ENCODE measurements at places on chromosomes 7 and 10.

DNA sequence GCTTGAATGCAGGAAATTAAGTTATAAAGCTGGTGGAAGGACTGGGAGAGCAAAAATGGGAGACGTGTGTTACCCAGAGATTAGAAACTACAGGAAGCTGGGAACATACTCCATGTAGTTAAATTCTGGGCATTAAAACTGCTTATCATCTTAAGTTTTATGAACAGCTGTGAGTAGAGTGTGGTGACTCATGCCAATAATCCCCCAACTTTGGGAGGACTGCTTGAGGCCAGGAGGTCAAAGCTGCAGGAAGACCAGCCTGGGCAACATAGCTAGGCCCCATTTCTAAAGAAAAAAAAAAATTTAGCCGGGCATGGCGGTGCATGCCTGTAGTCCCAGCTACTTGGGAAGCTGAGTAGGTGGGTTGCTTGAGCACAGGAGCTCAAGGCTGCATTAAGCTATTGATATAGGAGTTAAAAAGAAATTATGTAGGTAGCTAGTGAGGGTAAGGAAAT is 56.2 kb upstream of the SEPHS1 start:
- DNase-seq = peak; percentile 62

DNA sequence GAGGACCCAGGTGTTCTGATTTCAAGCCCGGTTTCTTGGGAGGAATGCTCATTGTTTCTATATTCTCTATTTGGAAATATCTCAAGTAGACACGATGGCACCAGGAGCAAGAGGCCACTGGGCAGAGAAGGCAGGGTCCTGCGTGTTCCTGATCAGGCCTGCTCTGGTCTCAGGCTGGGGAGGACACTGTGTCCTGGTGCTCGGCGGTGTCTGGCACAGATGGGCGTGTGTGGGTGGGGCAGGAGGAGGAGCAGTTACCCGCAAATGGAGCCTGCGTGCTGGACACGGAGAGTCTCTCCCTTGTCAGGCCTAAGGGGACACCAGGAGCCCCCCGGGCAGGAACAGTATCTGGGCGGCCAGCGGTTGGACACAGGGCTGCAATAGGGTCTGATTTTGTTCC is 25.9 kb upstream of the GOLGA7B start:
- no peak for DNase-seq

GRCh38 chr7:69204943-69205342 is 393.3 kb upstream of the AUTS2 start:
- DNase-seq = no peak

- no peak for DNase-seq
Observed at GRCh38 chr10:1608851-1609647, 128.3 kb downstream of the ADARB2 start.

DNA sequence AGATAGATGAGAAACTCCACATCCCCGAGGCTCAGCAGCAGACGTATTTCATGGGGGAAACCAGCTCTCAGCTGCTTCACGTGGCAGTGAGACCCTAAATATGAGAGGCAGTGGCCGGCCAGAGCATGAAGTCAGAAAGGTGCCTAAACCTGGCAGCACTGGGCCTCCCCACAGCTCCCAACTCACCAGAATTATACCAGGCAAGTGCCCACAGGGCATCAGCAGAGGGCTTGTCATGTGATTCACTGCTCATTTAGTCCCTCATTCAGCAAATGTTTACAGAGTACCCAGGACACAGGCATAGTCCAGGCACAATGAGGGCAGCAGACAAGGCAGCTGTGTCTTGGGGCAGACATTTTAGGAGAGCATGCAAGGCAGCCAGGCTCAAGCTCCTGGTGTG is 212.6 kb downstream of the PTPRN2 start:
- no peak for DNase-seq

DNA sequence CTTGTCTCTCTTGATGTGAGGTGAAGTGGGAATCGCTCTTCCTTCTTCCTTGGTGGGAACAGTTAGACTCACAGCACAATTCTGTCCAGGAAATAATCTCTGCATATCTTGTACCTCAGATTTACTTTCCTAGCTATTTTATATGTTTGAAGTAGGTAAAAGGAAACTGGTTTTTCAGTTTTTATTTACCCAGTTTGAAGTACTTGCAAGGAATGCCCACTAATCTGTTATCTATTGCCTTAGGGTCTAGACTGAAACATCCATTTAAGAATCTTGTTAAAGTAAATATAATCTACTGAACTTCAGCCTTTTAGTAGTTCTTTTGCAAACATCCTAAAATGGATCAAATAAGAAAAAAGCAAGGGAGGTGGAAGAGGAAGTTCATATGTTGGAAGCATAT is 229.8 kb downstream of the KCND2 start:
- no peak for DNase-seq

DNA sequence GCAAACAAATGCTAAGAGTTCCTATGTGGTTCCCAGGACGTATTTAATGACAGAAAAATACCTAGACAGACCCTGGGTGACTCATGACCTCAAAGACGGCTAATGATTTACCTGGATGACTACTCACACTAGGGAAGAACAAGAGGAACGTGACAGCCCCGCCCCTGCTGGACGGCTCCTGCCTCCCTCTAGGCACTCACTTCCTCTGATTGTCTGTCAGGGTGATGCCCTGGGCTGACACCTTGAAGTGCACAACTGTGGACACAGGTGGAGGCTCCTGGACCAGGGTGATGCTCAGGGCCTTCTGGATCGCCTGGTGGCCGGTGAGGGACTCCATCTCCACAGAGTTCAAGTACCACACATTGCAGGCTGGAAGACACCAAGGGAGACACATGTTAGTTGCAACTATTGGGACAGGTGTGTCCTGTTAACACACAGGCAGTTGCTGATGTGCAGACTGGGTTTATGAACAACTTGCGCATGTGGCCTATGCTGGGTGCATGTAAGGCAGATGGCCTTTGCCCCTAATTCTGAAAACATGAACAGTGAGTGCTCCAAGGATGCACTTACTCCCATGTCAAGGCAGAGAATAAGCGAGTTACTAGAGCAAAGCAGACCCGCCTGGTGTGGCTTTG is 298.3 kb downstream of the TNS3 start:
- DNase-seq = no peak

DNA sequence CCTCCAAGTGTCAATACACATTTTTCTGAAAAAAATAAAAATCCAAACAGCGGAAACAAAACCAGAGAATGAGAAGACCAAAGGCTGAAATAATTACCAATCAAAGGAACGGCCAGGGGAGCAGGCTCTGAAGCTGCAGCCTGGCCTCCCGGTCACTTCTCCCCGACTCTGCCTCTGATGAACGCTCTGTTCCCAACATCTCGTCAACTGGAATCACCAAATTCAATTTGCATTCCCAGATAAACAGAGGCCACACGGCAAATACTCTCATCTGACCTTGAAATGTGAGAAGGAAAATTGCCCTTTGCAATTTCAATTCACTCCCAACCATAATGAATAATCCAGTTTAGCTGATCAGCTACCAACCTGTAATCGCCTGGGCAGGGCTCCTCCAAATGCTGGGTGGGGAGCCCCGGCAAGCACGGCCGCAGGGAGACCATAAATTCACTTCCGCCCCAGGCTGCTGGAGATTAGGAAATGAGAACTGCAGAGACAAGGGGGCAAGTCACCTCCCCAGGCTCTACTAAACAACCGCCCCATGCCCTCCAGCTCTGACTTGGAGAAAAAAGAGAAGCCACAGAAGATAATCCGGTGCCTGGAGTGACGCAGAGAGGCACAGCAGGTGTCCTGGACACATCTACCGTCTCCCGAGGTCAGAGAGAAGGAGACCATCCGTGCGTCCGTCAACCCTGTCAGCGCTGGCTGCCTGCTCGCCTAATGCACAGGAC is 153.2 kb downstream of the MAD1L1 start:
- DNase-seq = no peak

DNA sequence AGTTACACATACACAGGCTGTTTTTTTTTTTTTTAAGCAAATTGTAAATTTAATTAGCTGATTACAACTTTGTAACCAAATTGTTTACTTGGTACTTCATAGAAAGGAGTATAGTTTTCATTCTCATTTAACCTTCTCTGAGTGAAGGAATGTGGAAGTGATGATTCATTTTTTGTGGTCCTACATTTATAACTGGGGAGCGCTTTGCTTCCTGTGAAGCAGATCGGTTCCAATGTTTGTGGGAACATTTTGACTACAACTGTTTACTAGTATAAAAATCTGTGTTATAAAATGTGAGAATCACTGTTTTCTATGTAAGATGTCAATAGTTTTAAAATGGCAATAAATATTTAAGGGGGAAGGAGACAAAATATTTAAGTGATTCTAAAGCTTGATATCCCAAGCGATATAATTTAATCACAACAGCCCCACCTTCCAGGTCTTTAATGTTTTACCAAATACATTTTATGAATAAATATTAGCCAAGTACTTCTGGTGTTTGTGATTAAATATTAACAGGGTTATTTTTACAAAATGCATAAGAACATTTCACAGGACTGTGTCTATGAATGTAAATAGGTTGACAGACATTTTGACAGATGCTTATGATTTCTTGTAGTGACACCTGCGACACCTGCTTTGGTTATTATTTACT is 57.1 kb downstream of the NXPH1 start:
- DNase-seq = no peak

DNA sequence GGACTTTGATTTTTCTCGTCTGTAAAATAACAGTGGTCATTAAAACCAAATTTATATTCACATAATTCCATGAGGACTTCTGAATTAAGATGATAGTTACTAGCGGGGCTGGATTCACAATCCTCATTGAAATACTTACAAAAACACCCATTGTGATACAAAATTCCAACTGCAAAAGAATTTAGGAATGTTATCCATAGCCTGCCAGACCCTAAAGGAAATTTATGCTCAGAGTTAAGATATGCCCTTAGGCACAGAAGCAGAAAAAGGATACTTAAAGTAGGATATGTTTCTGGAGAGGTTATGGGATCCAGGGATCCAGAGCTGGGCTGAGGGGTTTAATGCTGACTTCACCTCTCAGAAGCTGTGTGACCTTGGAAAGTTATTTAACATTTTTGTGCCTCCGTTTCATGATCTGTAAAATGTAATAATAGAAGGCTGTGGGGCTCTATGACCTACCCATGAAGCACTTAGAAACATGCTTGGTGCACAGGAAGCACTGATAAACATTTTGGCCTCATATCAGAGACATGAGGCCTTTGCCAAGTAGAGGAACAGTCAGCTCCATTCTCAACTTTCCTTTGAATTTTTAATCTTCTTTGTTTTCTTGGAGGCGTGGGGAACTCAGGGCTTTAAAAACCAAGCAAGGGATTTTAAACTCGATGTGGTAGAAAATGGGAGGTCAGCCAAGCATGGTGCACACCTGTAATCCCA is 744.7 kb downstream of the KCNMA1 start:
- DNase-seq = no peak

GRCh38 chr7:15461576-15461975 is 100.2 kb downstream of the AGMO start:
- no peak for DNase-seq

- DNase-seq = no peak
Observed at GRCh38 chr7:94410413-94411187, 15.9 kb downstream of the COL1A2 start.

DNA sequence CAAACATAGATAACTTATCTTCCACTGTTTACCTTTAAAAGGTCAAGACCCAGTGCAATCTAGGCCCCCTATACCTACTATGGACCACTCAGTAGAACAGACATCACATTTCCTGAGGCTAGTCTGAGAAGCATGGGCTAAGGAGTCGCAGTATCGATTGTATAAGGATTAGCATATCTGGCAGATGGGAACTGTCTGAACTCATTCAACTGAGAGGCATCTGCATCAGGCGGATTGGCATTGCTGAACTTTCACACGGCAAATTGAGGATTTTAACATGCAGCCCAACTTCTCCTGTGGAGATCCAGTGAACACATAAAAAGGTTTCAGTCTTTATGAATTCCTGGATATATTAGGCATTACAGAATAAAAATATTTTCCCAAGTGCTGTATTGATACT is 89.1 kb upstream of the LRGUK start:
- no peak for DNase-seq

- no peak for DNase-seq
Observed at GRCh38 chr10:60283397-60283796, 106.3 kb downstream of the ANK3 start.

DNA sequence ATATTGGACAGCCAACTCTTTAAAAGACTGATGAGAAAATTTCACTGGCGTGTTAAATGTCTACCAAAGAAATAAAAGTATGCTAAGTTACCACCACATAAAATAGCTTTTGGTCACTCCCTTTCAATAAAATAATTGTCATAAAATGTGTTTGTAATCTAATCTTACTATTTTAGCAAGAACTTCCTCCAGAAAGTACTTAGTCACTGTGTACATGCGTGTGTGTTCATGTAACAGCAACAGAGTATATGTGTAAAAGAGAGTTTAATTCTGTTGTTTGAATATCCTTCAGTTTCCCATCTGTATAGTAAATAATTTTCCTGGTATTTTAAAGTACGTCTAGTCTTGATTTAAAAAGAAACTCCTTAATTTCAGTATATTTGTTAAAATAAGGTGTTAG is 35.0 kb upstream of the WASL start:
- DNase-seq = no peak

DNA sequence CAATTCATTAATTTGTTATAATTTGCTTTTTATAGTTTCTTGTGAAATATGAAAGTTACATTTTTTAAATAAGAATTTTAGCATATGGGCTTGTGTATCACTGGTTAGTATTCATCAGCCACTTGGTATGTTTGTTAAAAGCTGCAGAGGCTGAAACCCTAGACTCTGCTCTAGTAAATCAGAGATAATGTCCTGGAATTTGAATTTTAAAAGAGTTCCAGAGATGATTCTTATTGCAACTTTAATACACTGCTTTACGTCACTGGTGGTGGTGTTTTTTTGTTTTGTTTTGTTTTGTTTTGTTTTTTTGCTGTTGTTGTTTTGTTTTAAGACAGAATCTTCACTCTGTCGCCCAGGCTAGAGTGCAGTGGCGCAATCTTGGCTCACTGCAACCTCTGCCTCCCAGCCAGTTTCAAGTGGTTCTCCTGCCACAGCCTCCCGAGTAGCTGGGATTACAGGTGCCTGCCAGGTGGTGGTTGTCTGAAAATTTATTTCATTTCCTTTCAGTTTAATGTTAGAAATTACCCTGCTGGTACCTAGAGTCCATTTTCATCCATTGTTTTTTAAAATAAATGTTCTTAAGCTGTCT is 43.8 kb downstream of the PTPN12 start:
- no peak for DNase-seq

DNA sequence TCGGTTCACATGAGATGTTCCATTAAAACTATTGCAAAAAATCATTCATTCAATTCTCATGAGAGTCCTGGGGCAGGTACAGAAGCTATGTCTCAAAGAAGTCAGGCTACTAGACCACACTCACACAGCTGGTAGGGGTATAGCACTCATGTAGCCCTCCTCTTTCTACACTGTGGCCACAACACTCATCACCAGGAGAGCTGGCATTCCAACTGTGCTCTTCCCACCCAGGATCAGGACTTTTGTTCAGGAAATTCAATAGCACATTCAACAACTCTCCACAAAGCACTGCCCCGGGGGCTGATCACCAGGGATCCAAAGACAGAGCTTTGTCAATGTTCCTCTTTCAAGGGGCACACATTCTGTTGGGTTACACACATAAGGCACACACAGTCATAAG is 31.0 kb upstream of the C10orf90 start:
- no peak for DNase-seq

GRCh38 chr7:94436700-94437099 is 42.0 kb downstream of the COL1A2 start:
- no peak for DNase-seq

GRCh38 chr10:10394933-10395658 is 622.6 kb upstream of the CELF2 start:
- DNase-seq = no peak

GRCh38 chr10:48209241-48209640 is 65.3 kb downstream of the FRMPD2 start:
- no peak for DNase-seq

Data from CMK (cell line).